ENCODE measurements at places on chromosomes 1 and 21. TPM values are rescaled to one million over a fixed set of nuclear protein-coding genes. Genes with fewer than 3 reads are reported as not detected.

SELP gene
- 0.18 TPM for total RNA-seq

AMY1A gene
- total RNA-seq, result not detected

CEP85 gene
- 42.0 TPM for total RNA-seq

SERPINC1 gene
- not detected for total RNA-seq

MROH7 gene
- total RNA-seq, result not detected

GRCh38 chr1:224615861-224616755 is at the start of gene CNIH3:
TSS of gene CNIH3 (plus strand) at chr1:224616317. CDS start at chr1:224617175, 858 bp downstream.
- H3K4me3 ChIP-seq, result peak within 1 kb of the TSS; percentile 61
- peaks cover 61% of the 10 kb centered on the region for H3K27me3 ChIP-seq
- DNase-seq, result peak; percentile 57
- H3K4me1 ChIP-seq, result peaks cover 38% of the 10 kb centered on the region
- no peaks in the 10 kb centered on the region for H3K36me3 ChIP-seq

DNA sequence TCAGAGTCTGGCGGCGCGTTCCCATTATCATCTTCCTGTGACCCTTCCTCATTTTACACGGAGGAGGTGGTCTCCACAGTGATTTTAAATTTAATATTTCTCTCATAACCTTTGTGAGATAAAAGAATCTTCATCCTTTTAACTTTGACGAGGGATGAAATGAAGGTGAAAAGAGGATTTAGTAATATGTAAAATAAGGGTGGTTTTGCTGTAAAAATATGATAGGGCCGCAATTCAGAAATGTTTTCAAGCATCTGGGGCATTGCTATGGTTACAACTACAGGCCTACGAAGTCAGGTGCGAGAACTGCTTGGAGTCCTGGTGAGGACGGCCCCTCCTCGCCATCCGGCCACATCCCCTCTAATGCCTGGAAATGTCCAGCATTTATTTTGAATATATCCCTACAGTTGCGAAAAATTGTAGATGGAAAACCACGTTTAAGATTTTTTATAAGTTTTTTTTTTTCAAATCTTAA is 422 bp upstream of the RSBN1 start:
- H3K4me3 ChIP-seq, result peak overlapping the region; percentile 83
- H3K36me3 ChIP-seq, result peaks cover 34% of the 10 kb centered on the region
- DNase-seq, result peak; percentile 49
- no peaks in the 10 kb centered on the region for H3K27me3 ChIP-seq
- peak overlapping the region; percentile 92 for H3K27ac ChIP-seq
- peaks cover 28% of the 10 kb centered on the region for H3K4me1 ChIP-seq

DNA sequence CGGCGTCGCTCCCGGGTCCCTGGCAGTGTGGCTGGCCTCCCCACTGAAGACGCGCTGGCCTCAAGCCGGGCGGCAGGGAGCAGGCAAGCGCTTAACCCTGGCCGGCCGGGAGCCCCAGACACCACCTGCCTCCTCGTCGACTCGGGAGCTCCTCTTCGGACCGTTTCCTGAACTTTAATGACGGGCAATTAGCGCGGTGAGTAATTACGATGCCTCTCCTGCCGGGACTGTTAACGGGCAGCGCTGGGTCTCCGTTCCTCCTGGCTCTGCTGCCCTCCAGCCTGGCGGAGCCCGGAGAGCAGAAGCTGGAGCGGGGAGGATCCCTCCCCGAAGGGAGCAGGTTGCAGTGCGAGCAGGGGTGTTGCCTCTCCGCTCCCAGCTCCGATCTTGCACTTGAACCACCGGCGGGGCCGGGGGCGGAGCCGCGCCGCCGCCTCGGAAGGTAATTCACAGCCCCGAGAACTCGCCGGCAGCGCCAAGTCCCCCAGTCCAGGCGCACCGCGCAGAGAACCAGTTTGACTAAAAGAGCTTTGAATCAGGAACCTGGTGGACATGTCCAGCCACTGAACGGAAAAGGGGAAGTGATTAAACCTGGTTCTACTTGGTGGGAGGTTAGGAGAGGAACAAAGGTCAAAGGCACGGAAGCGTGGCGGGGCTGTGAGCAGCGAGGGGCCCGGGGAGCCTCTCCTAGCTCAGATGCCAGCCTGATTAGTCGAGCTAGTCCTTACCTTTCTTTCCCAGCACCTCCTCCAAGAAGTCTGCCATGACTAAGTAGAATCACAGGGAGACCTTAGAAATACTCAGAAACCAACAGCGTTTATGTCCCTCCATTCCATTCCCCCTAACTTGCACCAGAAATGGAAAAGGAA is 18.3 kb upstream of the PLEKHA6 start:
- DNase-seq, result peak; percentile 55
- H3K4me3 ChIP-seq, result peak overlapping the region; percentile 73
- no peaks in the 10 kb centered on the region for H3K36me3 ChIP-seq
- H3K27ac ChIP-seq, result no peak overlapping the region
- peaks cover 44% of the 10 kb centered on the region for H3K27me3 ChIP-seq
- peaks cover 11% of the 10 kb centered on the region for H3K4me1 ChIP-seq

GRCh38 chr1:100972185-100972584 is 53.4 kb downstream of the DPH5 start:
- H3K27ac ChIP-seq, result no peak overlapping the region
- H3K27me3 ChIP-seq, result no peaks in the 10 kb centered on the region
- no peak overlapping the region for H3K4me3 ChIP-seq
- DNase-seq, result no peak
- no peaks in the 10 kb centered on the region for H3K4me1 ChIP-seq

DNA sequence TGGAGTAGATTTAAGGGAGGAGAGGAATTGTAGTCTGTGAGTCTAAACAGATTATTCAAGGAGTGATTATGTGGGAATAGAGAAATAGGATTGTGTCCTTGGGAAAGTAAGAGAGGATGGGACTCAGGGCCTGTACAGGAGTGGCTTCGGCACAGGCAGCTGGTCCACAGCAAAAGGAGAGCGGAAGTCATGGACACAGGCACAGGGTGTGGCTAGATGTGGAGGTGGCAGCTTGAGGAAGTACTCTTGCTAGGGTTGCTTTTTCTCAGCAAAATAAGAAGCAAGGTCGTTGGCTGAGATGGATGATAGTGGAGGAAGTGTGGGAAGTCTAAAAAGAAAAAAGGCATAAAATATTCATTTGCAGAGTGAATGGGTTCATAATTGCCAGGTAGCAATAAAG is 18.5 kb upstream of the ZNF648 start:
- H3K4me1 ChIP-seq, result peaks cover 7% of the 10 kb centered on the region
- no peak overlapping the region for H3K27ac ChIP-seq
- H3K4me3 ChIP-seq, result no peak overlapping the region
- no peaks in the 10 kb centered on the region for H3K36me3 ChIP-seq
- no peaks in the 10 kb centered on the region for H3K27me3 ChIP-seq

- H3K4me1 ChIP-seq, result no peaks in the 10 kb centered on the region
- no peaks in the 10 kb centered on the region for H3K27me3 ChIP-seq
- no peak for DNase-seq
- H3K36me3 ChIP-seq, result no peaks in the 10 kb centered on the region
- H3K27ac ChIP-seq, result no peak overlapping the region
- H3K4me3 ChIP-seq, result no peak overlapping the region
Measured at GRCh38 chr1:221141606-221142285, 262.5 kb downstream of the HLX start.

GRCh38 chr1:242522996-242523718 is 1.3 kb downstream of the PLD5 start:
- H3K27ac ChIP-seq, result no peak overlapping the region
- no peaks in the 10 kb centered on the region for H3K36me3 ChIP-seq
- H3K4me1 ChIP-seq, result peaks cover 14% of the 10 kb centered on the region
- peaks cover 55% of the 10 kb centered on the region for H3K27me3 ChIP-seq
- H3K4me3 ChIP-seq, result no peak overlapping the region

- H3K4me1 ChIP-seq, result peaks cover 25% of the 10 kb centered on the region
- H3K36me3 ChIP-seq, result peaks cover 55% of the 10 kb centered on the region
- no peaks in the 10 kb centered on the region for H3K27me3 ChIP-seq
- no peak overlapping the region for H3K4me3 ChIP-seq
- DNase-seq, result no peak
Measured at GRCh38 chr1:45607404-45608074, 16.3 kb downstream of the CCDC17 start.

DNA sequence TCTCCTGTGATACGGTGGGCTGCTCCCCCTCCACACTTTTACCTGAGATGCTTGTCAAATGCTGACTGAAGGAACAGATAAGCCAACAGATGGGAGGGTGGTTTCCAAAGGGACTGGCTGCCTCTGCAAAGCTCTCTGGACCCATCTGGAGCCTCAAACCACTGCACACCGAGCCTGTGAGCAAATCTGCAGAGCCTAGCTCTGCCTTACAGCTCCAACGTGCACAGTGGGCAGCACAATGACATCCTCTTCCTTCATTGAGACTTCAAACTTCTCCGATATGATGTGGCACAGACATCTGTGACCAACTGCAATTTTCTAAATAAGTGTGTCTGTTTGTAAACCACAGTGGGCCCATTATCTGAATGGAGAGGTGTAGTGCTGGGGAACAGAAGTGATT is 26.2 kb upstream of the KNCN start:
- H3K27ac ChIP-seq, result peak overlapping the region; percentile 71
- no peak overlapping the region for H3K4me3 ChIP-seq
- peaks cover 48% of the 10 kb centered on the region for H3K36me3 ChIP-seq
- DNase-seq, result peak; percentile 54
- H3K4me1 ChIP-seq, result peaks cover 49% of the 10 kb centered on the region

DNA sequence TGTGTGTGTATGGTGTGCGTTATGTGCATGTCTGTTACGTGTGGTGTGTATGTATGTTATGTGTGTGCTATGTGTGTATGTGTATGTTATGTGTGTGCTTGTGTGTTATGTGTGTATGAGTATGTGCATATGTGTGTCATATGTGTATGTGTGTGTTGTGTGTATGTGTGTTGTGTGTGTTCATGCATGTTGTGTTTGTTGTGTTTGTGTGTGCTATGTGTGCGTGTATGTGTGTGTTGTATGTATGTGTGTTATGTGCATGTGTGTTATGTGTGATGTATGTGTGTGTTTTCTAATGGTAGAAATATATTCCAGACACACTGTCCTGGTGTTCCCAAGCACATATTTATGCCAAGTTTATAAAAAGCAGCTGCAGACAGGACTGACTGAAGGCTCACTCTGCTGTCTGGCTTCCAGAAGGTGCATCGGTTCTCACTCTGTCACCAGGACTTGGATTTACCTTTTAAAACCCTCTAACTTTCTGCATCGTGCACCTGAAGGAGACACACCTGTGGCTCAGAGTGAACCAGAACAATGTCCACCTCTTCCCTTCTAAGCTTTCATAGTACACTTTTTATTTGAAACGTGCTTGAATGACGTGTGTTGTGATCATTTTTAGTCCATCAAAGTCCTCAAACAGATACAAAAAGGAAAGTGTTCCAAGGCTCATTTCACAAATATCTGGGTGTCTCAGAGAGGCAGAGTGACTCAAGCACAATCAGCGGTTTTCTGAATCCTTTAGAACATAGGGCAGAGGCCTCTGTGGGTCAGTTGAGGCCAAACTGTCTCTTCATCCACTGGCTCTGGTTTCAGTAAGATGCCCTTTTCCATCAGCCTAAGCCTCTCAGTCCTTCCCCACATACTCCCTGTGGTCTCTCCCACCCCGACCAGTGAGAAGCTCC is 49.9 kb downstream of the TOMM20 start:
- no peak overlapping the region for H3K4me3 ChIP-seq
- DNase-seq, result no peak
- peaks cover 42% of the 10 kb centered on the region for H3K4me1 ChIP-seq
- H3K36me3 ChIP-seq, result no peaks in the 10 kb centered on the region
- H3K27me3 ChIP-seq, result no peaks in the 10 kb centered on the region
- H3K27ac ChIP-seq, result no peak overlapping the region

DNA sequence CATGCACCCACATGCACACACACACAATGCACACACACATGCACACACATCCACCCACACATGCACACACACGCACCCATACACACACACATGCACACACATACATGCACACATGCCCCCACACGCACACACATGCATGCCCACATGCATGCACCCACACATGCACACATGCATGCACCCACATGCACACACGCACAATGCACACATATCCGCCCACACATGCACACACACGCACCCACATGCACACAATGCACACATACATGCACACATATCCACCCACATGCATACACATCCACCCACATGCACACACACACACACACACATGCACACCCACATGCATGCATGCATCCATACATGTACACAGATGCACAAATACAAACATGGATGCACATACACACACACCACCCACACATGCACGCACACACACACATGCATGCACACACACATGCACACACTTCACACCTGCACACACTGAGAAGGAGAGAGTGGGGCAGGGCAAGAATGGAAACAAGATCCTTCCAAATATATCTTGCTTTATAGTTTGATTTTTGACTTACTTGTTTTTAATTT is 123.2 kb downstream of the NPHP4 start:
- H3K27ac ChIP-seq, result no peak overlapping the region
- H3K4me3 ChIP-seq, result no peak overlapping the region
- DNase-seq, result no peak
- H3K4me1 ChIP-seq, result no peaks in the 10 kb centered on the region

DNA sequence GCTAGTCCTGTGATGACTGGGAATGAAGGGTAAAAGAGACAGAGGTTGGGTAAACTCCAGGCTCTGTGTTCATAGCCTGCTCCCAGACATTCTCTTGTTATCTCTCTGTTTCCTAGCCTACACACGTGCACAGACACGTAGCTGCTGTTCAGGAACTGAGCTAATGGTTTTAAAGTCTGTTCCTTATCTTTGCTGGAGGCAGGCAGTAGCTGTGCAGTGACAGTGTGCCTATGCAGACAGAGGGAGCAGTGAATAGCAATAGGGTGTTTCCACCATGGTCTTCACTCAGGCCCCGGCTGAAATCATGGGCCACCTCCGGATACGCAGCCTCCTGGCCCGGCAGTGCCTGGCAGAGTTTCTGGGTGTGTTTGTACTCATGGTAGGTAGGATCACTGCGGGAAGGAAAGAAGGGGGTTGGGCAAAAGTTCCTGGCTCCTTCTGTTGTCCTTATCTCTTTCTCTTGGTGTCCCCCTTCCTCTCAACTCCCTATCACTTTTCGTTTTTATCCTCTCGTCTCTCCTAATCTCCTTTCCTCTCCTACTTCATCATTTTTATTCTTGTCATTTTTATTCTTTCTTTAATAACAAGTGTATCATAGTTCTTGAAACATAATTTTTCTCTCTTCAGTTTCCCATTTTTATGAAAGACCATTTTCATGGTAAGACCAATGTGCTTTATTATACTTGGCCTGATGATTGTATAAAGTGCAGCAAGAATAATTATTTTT is at the start of gene AQP10:
Gene AQP10 (plus strand): TSS at position 212 of the 727 bp plus-strand sequence. CDS start 63 bp downstream, at position 275.
- no peak within 1 kb of the TSS for H3K27ac ChIP-seq
- no peak for DNase-seq
- H3K4me3 ChIP-seq, result no peak within 1 kb of the TSS
- peaks cover 7% of the 10 kb centered on the region for H3K4me1 ChIP-seq
- peaks cover 27% of the 10 kb centered on the region for H3K27me3 ChIP-seq
- H3K36me3 ChIP-seq, result peaks cover 6% of the 10 kb centered on the region
